Hippocampal formation (tissue), 2 donors: ENCODE measurements at places on chromosomes 2 and 18.

DNA sequence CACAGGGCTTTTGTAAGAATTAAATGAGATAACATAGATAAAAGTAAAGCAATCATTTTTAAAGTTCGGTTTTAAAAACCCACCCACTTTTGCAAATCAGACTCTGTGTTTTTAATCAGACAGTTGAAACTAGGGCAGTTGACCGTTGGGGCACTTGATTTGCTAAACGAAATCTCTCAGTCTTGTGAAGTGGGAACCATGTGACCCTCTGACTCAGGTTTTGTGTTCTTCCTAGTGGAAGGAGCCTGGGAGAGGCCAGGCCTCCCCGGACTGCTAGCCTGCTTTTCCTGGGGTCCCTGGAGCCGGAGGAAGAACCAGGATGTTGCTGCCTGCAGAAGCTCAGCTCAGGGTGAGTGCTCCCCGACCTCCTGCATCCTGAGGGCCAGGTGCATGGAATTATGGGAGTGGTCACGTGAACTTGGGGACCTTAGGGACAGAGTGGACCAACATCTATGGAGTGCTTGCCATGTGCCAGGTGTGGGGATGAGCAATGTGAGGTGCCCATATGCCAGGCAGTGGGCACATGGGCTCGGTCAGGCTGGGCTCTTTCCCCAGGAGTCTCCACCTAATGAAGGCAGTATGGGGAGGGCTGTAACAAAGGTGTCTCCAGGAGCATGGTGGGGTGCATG lies 3.9 kb downstream of the C2orf72 start:
- DNase-seq, result no peak

DNA sequence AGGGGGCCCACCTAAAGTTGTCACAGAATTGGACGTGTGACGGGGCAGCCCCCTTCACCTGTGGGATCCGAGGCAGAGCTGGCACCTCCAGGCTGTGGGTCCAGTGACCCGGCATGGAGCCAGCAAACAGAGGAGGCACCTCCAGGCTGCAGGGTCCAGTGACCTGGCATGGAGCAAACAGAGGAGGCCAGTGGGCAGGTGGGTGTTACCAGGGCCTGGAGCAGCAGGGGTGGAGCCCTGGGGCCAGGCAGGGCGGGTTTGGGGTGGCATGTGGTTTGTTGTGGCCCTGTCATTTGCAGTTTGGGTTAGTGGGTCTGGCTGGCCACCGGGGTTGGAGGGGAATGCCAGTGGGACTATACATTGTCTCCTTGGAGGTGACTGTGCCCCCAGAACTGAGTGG lies 68.2 kb downstream of the HPCAL1 start:
- DNase-seq, result no peak

DNA sequence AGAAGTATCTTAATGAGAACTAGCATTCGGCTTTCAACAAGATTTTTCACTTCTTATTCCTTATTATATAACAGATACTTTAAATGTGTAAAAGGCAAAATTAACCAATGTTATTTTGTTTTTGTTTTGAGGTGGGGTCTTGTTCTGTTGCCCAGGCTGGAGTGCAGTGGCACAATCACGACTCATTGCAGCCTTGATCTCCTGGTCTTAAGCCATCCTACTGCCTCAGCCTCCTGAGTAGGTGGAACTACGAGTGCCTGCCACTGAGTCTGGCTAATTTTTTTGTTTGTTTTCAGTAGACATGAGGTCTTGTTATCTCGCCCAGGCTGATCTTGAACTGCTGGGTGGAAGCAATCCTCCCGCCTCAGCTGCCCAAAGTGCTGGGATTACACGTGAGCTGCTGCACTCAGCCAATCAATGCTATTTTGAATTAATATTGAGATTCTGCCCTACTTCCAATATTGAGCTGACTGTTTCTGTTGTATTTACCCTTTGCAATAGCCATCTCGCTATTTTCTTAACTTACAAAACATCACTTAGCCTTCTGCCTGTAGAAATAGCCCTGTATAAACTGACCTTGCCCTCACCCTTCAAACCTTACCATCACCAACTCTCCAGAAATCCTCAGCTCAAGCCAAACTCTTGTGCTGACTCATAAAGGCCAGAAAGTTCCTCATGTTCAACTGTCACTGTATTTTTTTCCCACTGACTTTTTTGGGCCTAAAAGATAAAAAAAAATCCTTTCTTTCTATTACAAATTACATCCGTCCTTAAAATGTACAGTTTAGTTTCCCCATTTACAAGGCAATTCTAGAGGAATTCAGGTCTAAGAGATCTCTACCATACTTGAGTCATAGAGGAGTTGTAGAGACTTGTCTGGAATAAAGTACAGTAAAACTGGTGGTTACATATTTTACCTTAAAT lies 94.3 kb downstream of the OLA1 start:
- DNase-seq, result no peak

DNA sequence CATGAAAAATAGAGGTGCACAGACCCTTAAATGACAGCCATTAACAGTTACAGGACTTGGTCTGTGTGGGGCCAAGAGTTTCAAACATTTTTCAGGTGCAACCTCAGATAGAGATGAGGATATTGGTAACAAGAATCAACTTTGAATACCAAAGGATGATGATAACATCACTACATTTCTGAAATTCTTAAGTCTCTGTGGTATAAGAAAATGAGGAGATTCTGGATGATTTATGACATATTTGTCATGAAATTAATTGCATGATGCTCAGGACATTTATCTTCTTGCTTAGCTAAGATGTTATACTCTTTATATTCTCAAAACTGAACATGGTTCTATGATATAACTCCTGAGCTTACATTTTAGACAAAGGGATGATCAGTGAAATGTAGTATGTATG lies 471.8 kb upstream of the CWC22 start:
- no peak for DNase-seq

DNA sequence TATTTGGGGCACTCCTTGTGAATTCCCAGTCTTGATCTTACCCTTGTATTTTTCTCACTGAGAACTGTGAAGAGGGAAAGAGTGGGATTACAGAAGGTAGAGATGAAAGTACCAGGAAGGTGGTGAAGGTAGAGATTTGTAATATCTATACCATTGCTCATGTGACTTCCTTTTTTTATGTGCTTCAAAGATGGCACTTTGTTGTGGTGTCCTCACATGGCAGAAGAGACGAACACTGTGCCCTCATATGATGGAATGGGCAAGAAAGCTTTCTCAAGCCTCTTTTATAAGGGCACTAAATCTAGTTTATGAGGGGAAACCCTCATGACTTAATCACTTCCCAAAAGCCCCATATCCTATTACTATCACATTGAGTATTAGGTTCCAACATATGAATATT lies 28.9 kb upstream of the PPM1B start:
- no peak for DNase-seq

GRCh38 chr2:229098801-229099200 lies 172.3 kb downstream of the PID1 start:
- DNase-seq, result no peak

DNA sequence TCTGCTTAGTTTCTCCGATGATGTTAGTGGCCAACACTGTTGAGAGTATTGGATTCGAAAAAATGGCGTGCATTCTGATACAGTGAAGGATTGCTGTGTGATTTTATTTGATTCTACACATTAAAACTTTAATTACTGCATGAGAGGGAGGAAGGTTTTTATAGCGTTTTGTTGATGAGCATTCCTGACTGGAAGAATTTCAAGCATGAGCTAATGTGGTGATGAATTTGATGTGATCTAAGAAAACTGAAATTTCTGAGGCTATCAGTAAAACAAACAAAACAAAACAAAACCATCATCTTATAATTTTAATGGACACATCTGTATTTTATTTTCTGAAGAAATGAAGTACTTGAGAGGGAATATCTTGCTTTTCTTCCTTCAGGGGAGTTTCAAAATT lies 59.6 kb downstream of the ITGB6 start:
- DNase-seq, result no peak

DNA sequence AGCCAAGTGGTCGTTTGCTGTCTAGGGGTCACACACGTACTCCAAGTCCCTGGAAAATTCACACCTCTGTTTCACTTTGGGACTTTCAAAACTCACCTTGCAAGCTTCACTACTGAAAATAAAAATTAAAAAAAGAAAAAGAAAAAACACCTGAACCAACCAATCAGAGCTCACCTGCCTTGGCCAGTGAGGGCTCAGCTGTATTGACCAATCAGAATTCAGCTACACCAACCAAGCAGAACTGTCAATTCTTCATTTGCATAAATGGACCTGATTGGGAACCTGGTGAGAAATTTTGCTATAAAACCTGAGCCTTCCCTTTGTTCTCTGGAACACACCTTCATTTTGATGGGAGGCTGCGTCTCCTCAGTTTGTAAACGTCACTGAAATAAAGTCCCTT lies 176.4 kb downstream of the TTC32 start:
- DNase-seq, result no peak

- DNase-seq, result no peak
Observed at GRCh38 chr2:188776634-188777033, 197.5 kb upstream of the COL3A1 start.

DNA sequence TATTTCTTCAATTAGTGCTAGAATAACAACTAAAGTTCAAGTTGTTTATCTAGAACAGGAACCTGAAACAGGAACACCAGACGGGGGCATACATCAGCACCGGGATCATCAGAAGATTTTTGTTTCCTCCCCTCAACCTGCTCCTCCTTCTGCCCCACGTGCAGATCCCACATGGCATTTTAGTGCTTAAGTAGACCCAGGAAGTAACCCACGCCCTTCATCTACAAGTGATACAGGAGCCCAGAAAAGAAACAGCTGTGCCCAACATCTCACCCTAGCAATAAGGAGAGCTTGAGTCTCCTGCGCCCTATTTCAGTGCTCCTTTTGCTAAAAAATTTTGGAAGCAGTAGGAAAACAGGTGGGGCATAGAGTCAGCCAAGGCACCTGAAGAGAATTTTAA lies 5.2 kb downstream of the ZNF385B start:
- no peak for DNase-seq

GRCh38 chr2:188243381-188243780 lies 48.3 kb upstream of the GULP1 start:
- no peak for DNase-seq

GRCh38 chr2:54768772-54769428 lies 45.4 kb downstream of the EML6 start:
- DNase-seq, result no peak

- peak; percentile 69 for DNase-seq
Observed at GRCh38 chr2:239223310-239224198, 177.3 kb downstream of the HDAC4 start.

DNA sequence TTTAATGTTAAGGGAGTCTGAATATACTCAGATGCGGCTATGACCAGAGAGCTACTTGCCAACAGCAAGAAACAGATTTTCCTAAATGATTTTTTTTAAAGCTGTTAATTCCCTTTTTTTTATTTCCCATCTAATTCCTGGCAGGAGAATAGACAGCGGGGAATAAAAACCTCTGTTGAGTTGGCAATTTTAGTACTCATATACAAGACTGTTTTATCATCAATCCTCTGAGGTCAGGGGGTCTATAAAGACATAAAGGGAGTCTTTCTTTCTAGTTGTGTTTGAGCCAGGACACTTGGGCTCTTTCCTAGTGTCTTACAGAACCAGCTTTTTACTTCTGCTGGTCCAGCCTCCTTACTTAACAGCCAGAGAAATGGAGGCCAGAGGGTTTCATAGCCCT lies 29.4 kb downstream of the MAIP1 start:
- no peak for DNase-seq

- no peak for DNase-seq
Observed at GRCh38 chr2:227748079-227748478, 2.4 kb downstream of the SCYGR8 start.

GRCh38 chr2:203959672-203960071 lies 23.1 kb downstream of the ICOS start:
- no peak for DNase-seq

DNA sequence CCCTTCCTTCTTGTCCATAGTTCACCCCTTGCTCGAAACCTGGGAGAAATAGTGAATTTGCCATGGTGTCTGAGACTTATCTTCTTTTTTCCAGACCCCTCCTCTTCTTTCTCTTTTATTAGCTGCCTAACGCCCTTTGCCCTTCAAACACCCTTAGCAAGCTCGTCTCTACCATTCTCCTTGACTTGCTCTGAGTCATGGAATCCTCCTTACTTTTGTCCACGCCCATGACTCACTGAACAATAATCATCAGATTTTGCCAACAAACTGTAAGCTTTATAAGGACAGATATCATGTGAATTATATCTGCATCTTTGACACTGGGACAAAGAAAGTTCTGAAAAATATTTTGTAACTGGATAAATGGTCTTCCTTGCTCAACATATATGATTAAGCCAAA lies 67.1 kb upstream of the CNTNAP5 start:
- DNase-seq, result no peak

GRCh38 chr18:11246495-11247300 lies 97.3 kb upstream of the PIEZO2 start:
- no peak for DNase-seq

DNA sequence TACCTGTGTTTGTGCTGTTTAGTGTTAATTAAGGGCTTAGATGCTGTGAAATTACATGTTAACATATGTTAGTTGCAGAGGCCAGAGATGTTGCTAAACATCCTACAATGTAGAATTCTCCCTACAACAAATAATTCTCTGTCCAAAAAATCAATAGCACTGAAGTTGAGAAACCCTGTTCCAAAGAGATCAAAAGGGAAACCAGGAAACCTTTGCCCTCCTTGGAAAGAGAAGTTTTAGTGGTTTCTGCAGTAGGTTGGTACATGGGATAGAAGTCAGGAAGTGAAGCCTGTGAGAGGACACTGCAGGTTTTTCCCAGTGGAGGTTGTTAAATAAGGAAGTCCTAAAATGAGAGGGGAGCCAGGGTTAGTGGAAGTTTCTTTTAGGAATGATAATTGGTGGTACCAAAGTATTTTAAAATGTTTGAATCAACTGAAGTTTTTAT lies 6.3 kb upstream of the RMDN2 start:
- DNase-seq, result no peak

DNA sequence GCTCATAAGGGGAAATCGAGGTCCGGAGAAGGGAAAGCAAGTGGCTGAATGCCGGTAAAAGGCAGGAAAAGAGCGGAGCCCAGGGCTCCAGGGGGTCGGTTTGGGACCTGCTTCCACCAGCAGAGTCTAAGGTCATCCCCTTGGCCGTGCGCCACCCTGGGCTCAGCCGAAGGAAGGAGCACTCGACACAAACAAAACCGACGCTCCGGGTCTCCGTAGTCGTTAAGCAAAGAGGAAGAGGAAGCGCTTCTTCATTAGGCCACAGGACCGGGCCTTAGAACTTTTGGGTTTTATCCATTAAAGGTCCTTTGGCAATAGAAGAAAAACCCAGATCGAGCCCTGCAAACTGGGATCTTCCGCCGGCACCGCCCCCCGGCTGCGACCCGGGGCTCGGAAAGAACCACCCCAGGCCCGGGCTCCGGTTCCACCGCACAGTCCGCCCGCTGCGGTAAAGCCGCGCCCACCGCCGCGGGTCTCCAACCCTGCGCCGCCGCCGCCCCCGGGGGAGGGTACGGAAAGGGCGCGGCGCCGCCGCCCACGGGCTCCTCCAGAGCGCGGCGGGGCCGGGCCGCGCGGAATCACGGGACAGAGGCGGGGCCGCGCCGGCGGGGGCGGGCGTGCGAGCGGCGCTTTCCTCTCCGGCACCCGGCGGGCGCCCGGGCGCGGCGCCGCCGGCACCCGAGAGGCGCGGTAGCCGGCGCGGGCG lies at the start of gene TTL:
TSS of gene TTL (plus strand) at position 629 of the 706 bp plus-strand sequence. CDS start 189 bp downstream, outside the sequence.
- DNase-seq, result peak; percentile 62

- no peak for DNase-seq
Observed at GRCh38 chr2:58479535-58480140, 238.5 kb upstream of the FANCL start.
